ENCODE measurements at places on chromosomes 12 and 14.

GRCh38 chr14:90812109-90812508, 4.1 kb downstream of the TTC7B start:
- no peak for DNase-seq

GRCh38 chr12:104672096-104672445, 215.3 kb downstream of the CHST11 start:
- DNase-seq: no peak

DNA sequence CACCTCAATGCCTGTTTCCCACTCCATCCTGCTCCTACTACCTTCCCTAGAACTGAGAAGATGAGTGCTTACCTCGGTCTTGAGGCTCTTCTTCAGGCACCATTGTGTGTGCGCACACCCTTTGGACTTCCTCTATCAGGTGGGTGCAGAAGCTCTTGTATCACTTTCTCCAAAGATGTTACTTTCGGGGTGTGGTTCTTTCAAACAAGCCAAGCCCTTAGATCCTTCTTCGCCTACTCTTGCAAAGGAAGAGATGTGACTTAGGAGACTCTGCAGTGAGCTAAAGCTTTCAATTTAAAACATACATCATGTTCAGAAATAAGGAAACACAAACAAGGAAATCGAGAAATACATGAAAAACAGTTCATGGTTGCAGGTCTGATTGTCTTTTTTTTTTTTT, at the start of gene CLEC4C:
Gene CLEC4C (minus strand): TSS at position 130 of the 400 bp plus-strand sequence. CDS start 27 bp downstream, at position 103.
- no peak for DNase-seq

DNA sequence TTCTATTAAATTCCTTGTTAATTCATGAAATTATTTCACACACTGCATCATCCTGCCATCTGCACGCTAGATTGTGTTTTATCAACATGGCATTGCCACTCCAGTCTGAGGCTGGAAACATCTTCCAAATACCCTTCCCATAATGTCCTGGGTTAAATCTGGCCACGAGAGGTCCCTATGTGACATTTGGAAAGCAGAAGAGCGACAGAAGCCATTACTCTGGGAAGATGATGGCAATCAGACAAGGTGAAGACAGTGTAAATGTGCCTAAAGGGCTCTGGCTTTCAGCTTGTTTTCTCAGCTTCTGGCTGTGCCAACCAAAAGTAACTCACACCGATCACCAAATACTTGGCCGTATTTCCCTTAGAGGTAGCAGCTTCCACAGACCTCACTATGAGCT, 144.8 kb downstream of the CAPZA3 start:
- DNase-seq: no peak

DNA sequence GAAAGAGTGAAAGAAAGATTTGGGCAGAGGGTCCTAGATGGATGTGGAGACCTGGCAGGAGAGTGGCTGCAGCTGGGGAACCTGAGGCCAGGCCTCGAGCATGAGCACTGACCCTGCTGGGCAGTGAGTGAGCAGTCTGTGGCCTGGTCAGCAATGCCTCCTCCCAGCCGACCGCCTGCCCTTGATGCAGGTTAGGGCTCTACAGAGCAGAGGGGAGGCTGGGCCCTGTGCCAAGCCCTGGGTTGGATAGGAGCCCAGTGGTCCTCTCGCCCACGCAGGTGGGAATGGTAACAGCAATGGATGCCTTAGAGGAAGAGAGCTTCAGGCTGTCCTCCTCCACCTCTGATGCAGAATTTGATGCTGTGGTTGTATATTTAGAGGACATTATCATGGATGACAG, 59.8 kb downstream of the RAB35 start:
- DNase-seq: no peak

GRCh38 chr14:51879170-51879569, 18.8 kb downstream of the GNG2 start:
- no peak for DNase-seq

- peak; percentile 19 for DNase-seq
Measured at GRCh38 chr14:93629643-93630042, 158.6 kb downstream of the PRIMA1 start.

GRCh38 chr14:102986810-102987579, 64.5 kb downstream of the AMN start:
- DNase-seq: no peak

GRCh38 chr14:21978999-21979314, 305.3 kb upstream of the OR4E1 start:
- DNase-seq: no peak

- DNase-seq: peak; percentile 72
Measured at GRCh38 chr14:61568572-61569011, 126.7 kb upstream of the HIF1A start.

DNA sequence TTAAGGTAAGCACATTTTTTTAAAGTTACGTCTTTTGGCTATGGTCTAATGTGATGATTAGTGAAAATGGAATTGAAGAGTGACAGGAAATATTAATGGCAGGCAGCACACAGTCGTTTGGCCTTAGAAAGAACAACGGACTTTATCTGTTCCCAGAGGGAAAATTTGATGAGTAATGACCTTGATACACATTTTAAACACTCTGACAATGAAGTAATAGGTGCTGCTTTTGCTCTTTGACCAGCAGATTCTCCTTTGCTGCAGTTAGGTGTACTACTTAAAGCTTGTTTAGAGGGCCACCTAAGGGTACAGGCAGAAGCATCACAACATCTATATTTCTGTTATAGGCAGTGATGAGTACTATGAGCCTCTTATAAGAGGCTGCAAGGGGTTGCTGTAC, 27.1 kb upstream of the RNU6-8 start:
- DNase-seq: no peak

GRCh38 chr12:12715459-12716150, 1.6 kb upstream of the CDKN1B start:
- DNase-seq: no peak

GRCh38 chr12:124551268-124552144, 15.9 kb downstream of the NCOR2 start:
- peak; percentile 84 for DNase-seq

- DNase-seq: no peak
Measured at GRCh38 chr12:116331876-116332275, 54.4 kb upstream of the MED13L start.

DNA sequence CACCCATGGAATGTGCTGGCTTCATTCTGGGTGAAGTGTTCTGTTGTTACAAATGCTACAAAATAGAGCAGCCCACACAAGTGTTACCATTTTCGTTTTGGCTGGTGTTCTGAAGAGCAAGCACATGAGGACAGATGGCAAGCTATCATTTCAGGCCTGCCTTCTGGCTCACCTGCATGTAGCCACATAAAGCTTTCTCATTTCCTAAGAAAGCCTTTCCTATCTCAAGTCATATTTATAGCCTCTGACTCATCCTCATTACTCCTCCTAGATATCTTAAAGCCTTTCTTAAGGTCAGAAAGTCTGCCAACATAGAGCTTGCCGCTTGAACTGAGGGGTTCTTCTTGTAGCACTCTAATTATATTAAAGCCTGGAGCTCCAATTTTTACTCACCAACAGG, 89.0 kb downstream of the PTPRR start:
- no peak for DNase-seq

- DNase-seq: no peak
Measured at GRCh38 chr12:128450810-128451209, 183.8 kb downstream of the TMEM132C start.

DNA sequence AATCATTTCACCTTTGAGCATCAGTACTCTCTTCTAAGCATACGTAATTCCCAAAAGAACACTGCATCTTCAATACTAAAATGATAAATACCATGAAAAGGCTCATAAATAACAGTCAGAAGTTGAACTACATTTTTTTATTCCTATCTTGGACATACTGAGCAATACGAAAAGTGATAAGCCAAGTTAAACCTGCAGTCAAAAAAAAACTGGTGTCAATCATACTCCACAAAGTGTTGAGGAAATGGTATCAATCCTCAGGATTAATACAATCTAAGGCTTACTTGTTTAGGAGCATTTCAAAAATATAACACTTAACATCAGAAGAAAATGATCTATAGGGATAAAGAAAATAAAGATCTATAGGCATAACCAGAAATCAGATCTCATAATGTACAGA, 5.5 kb downstream of the BTG1 start:
- no peak for DNase-seq

GRCh38 chr12:114945351-114945750, 261.4 kb upstream of the TBX3 start:
- DNase-seq: no peak

DNA sequence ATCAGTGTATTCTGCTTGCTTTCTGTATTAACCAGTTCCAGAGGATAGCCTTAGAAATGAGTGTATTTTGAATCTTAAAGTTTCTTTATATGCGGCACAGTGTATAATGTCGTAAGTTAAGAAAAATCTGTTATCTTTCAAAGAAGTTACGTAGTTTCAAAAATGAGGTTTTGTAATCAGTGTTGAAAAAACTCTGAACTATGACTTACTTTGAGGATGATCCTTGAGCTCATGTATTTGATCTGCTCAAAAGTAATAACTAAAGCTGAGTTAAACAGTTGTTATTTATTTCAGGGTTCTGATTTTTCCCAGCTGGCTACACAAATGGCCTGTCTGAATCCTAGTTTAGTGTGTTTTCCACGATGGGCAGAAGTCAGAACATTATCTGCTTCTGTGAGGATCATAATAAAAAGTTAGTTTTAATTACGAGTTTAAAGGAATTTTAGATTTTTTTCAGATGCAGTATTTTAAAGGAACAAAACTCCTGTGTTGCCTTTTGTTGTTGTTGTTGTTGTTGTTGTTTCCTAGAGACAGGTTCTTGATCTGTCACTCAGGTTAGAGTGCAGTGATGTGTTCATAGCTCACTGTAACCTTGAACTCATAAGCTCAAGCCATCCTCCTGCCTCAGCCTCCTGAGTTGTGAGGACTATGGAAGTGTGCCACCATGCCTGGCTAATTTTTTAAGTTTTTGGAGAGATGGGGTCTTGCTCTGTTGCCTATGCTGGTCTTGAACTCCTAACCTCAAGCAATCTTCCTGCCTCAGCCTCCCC, 52.9 kb downstream of the GPATCH2L start:
- no peak for DNase-seq

DNA sequence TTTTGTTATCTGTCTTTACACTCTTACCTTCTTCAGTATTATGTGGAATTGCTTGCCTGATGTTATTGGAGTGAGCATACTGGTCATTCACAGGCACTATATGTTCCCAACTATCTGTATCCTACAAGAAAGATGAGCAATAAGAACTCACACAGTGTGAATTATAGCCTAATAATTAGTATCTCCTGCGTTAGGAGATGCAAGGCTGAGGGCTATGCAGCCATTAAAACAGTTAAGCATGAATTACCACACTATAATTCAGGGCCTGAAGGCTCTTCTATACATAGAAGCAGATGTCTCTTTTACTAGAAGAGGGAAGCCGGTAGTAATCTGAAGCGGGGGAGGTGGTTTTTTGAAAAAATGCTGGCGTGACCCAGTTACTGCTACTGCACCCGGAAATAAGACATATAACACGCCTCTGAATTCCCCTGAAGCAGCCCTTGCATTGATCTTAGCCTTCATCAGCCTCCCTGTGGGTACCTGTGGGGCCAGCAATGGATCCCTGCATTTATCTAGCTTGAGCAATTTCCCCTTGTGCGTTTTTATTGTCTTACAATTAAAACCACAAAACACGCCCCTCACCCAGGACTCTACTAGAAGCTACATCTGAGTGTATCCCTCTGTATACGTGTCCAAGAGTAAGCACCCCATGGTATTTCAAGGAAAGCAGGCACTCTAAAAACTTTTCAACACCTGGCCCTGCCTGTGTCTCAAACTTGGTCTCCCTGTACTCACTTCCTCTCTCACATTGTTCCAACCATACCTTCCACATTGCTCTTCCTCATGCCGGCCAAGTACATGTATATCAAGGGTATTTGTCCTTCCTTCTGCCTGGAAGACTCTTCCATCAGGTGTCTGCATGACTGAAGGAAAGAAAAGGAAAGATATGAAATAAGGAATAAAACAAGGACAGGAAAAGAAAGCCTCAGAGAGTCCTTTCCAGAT, 210.9 kb upstream of the ARID2 start:
- DNase-seq: no peak

GRCh38 chr14:106875503-106875902, 1349.1 kb downstream of the TMEM121 start:
- no peak for DNase-seq

DNA sequence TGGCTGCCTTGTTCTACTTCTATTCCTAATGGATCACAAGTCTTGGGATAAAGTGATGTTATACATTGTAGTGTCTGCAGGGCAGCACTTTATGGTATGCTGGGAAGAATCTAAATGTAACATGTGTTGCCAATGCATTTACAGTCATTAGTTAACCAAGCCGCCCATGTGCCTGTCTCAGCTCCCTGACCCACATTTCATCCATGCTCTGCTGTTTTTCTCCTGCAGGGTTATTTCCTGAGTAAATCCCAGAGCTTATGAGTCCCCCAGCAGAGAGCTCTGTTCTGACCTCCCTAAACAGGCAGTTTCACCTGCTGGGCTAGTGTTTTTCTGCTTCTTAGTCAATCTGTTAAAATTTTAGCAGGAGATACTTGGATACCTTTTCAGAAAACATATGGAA, 4.4 kb upstream of the TMTC2 start:
- peak; percentile 22 for DNase-seq

DNA sequence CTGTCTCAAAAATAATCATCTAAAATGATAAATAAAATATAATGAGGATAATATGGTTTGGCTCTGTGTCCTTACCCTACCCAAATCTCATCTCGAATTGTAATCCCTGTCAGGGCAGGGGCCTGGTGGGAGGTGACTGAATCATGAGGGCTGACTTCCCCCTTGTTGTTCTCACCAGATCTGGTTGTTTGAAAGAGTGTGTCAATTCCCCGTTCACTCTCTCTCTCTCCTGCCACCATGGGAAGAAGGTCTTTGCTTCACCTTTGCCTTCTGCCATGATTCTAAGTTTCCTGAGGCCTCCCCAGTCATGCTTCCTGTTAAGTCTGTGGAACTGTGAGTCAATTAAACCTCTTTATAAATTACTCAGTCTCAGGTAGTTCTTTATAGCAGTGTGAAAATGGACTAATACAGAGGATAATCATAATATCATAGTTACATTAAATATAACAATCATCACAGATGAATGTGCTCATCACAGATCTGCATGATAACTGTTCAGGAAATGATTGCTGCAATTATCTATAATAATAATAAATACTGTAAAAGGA, 12.6 kb downstream of the EFCAB11 start:
- no peak for DNase-seq

DNA sequence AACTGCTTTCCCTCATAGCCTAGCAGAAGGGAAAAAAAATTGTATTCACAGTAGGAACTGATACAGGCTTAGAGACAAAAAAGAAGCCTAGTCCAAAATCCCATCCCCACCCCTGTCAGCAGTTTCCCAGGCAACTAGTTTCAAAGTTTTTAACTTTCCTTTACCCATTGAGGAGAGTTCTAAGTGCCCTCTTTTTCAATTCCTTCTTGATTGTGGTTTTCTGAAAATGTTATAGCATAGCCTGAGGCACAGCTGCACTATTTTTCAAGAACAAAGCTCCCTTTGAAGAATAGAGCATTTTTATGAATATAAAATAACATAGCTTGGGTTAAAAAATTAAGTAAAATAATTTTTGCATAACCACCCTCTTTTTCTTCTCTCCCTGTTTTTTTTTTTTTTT, 81.6 kb downstream of the IPO8 start:
- no peak for DNase-seq

DNA sequence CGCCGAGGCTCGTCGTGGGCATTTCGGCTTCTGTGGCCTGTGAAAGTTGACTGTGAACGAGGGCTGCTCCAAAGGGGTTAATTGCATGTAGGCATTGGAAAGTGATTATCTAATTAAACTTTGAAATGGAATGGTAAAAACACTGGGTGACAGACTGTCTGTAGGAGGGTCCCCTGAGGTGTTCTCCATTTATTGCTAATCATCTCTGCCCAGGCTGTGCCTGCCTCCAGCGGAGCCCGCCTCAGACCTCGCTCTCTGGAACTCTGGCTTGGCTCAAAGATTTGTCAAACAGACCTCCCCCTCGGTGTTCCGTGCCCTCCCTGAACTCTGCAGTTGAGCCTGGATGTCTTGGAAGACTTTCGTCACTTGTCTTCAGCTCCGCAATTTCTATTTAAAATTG, 50.2 kb upstream of the VRK1 start:
- no peak for DNase-seq

All from GM23338 (cell line).